CD4-positive, alpha-beta T cell treated with Interleukin-17A for 1 hour (primary cell): ENCODE measurements at places on chromosomes 12 and 14.

GRCh38 chr14:76771437-76771980, 10.2 kb downstream of the VASH1 start:
- no peak for DNase-seq

- DNase-seq = no peak
Measured at GRCh38 chr12:53550595-53550994, 43.3 kb upstream of the NPFF start.

DNA sequence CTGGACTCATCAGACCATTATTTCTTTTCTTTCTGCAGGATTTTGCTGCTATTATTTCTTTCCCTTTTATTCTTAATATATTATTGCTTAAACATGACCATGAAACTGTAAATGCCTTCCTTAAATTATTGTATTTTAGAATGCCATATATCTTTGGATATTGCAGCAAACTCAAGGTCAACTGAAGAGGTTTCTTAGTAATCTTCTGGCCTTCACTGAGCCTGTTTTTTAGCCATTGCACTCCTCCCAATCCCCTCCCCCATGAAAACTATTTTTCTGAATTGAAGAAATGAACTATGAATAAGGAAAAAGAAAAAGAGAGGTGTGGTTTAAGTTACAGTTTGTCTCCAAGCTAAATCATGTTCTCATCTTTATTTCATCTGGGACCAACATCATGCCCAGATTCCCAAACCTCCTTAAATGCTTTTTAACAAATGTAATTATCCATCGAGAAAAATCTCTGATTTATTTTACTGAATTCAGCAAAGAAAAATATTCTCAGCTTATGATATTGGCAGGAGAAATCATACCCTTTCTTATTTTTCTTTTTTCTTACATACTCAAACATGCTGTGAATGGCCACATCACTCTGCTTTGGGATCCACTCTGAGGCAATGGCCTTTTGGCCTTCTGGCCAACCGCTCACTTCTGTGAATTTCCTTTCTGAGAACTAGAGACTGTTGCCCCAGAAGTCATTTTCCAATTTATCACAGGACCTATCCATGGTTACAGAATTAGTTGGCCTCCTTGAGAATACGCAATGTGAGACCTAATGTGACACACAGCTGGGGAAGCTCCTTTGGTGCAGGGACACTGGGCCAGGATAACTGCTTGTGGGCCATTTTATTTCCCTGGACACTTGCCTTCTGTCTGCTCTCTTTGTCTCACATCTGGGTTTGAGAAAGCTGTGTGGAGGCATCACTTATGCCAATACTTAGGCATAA, 50.9 kb downstream of the IGF1 start:
- DNase-seq = no peak

DNA sequence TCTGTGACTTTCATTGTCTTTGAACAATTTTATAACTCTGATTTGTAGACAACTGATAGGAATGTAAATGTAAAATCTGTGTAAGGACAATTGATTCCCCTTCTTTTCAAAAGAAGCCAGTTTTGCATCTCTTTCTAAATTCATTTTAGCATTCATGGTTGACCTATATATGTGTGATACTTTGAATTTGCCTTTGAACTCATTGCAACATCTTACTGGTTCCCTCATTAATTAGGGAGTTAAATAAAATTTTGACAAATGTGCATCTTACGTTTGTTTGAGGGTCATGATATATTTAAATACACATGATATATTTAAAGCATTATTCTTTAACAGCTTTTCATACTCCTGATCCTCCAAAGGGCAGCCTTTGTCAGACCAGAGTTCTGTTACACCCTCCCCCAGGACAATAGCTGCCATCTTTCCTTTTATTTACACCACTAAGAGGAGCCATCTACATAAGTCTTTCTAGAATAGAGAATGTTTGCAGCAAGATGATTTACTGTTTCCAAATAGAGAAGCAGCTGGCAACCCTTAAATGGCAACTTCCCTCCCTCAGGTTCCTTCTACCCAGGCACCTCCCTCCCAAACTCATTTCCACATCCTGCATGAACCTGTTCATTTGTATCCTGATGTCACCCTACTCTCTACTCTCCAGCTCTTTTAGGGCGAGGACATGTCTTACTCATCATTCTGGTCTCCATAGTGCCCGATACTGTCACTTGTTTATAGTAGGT, 40.2 kb upstream of the APPL2 start:
- DNase-seq = no peak

DNA sequence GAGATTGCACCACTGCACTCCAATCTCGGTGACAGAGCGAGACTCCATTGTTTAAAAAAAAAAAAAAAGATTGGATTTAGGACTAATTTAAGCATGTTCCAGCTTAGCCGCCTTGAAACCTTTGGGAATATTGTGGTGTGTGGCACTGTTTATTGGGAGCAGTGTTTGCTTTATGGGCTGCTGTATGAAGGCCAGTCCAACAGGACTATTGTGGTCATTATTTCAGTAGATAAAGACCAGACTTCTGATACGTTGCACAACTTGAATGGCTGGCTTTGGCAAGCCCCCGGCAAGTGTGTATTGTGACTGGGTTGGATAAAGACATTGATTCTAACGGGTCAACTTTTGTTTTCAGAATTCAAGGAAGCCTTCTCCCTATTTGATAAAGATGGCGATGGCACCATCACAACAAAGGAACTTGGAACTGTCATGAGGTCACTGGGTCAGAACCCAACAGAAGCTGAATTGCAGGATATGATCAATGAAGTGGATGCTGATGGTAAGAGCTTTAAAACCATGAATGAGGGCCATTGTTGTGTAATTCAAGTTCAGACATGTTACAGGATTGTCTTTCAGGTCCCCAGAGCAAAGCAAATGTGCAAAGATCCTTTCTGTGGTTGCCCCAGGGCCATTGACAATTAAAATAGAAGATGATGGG, 4.2 kb downstream of the CALM1 start:
- no peak for DNase-seq

GRCh38 chr12:42386308-42386707, 60.3 kb downstream of the PPHLN1 start:
- DNase-seq = no peak

DNA sequence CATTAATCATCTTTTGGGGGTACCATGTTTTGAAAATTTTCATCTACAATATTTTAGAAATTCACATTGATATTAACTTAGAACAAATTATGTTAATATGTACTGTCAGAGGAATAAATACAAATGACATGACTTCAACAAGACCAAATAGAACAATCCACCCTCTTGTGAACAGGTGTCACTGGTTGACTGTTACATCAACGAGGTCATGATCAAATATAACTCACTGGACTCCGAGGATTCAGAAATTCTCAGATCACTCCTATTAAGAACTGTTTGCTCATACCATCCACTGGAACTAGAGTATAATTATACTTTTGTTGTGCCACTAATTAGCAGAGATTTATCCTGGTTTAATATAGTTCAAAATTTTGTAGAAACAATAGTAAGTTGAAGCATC, 318.8 kb downstream of the PRKD1 start:
- no peak for DNase-seq

- no peak for DNase-seq
Measured at GRCh38 chr12:75341873-75342272, 7.4 kb downstream of the GLIPR1L1 start.

- DNase-seq = no peak
Measured at GRCh38 chr14:77099425-77100167, 1.5 kb downstream of the CIPC start.

DNA sequence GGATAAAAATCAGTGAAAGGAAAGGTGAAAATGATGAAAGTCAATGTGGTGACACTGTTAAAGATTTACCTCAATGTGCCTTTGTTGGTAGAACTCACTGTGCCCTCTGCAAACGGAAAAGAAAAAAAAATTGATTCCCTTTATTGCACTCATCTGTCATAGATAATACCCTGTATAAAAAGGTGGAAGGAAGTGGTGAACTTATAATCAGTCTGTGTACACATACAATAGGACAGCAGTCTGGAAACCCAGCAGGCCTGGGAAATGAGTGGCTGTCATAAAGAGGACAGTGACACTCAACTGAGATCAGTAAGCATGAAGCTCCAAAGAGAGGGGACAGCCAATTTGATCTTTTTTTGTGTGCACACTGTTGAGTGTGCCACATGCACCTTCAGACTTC, 364.7 kb downstream of the NOVA1 start:
- DNase-seq = no peak
